ENCODE measurements at places on chromosomes 2 and 18.

DNA sequence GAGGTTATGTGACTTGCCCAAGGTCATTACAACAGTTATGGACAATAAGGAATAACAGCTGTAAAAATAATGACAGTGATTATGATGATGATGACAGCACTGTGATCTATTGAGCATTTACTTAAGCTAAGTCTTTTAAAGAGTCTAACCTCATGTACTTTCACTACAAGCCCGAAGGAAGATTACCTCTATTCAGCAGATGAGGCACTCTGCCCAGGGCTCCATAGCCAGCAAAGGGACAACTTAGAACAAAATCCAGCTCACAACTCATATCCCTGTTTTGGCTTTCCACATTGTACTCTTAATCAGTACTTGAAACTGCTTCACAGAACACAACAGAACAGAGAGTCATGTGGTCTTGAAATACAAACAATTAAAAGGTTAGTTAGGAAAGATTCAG, 290.2 kb downstream of the ZNF385B start:
- no peak for DNase-seq

DNA sequence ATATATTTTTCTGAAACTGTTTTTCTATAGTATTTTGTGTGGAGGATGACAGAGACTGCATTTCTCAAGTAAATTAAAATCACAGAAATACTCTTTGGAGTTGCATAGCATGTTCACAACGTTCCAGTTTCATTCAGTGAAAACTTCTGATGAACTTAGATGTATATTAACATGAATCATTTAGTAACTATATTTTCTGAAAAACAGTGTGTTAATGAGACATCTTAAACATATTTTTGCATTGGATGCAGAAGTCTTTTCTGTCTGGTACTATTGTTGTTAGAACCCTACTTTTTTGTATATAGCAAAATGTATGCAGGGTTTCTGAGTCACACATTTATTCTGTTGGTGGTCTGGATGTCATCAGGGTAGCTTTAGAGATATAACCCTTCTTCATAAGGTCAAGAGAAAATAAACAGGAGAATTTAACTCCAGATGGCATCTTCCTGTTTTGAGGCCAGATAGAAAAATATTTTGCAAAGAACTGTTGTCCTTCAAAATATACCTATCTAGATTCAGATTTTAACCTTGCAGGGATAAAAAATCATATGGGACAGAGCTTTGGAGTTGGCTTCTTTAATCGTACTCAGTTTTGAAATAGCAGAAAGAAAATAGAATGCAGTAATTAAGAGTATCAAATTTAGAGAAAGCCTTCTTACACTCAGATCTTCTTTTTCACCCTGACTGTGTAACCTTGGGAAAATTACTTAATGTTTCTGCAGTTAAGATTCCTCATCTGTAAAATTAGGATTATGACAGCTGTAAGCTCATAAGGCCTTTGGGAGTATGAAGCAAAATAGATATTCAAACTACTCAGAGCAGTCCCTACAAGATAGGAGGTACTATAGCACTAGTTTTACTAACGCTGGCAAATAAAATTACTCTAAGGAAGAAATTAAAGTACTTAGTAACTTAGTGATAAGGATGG, 5.3 kb downstream of the COL3A1 start:
- no peak for DNase-seq

GRCh38 chr18:23494992-23495391, 8.3 kb upstream of the RMC1 start:
- no peak for DNase-seq

DNA sequence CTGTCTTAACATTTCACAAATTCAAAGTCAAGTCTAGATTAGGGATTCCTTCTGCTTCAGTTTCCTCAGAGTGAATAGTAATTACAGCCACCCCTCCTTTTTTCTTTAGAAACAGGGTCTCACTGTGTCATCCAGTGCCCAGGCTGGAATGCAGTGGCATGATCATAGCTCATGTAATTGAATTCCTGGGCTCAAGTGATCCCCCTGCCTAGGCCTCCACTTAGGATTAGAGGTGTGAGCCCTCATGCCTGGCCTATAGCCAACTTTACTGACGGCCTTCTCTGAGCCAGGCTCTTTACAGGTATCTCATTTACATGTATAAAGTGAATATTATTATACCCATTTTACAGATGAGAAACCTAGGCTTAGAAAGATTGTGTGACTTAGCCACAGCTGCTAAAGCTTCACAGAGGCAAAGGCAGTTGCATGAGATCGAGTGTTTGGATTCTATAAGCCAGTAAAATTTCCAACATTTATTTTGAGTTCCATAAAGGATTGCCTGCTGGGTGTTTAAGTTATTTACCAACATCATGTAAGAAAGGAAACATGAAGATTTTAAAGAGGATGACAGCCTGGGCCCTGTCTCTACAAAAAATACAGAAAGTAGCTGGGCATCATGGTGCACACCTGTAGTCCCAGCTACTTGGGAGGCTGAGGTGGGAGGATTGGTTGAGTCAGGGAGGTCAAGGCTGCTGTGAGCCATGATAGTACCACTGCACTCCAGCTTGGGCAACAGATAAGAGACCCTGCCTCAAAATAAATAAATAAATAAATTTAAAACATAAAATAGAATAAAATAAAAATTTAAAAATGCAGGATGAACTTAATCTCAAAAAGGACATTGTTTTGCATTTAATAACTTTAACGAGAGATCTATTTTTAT, 1.8 kb downstream of the ENOSF1 start:
- no peak for DNase-seq

- DNase-seq: no peak
These were observed 2.2 kb downstream of the STAMBP start for GRCh38 chr2:73830871-73831401.

DNA sequence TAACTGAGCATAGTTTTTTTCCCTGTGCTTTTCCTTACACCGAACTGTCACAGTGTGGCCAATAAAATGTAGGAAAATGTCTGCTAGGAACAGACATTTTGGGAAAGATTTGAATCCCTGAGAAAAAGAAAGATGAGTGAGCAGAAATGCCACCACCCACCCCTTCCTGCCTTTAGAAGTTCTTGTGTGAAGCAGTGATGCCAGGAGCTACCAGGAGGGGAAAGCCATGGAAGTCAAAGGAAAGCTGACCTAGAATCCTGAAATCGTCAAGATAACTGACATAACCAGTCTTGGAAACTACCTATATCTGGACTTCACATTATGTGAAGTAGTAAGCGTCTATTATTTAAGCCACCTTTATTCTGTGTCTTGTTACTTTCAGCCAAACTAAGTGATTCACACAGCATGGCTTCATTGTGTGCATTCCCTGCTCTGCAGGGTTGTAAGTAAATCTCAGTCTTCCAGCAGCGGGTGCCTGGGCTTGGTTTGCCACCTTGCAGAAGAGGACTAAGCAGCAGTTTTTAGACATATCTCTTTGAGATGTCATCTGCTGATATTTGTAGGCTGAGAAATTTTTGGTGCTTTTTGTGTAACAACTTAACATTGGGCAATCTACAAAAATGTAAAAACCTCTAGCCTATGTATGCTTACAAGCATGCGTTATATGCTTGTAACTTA, 11.2 kb upstream of the SPRED2 start:
- DNase-seq: no peak

DNA sequence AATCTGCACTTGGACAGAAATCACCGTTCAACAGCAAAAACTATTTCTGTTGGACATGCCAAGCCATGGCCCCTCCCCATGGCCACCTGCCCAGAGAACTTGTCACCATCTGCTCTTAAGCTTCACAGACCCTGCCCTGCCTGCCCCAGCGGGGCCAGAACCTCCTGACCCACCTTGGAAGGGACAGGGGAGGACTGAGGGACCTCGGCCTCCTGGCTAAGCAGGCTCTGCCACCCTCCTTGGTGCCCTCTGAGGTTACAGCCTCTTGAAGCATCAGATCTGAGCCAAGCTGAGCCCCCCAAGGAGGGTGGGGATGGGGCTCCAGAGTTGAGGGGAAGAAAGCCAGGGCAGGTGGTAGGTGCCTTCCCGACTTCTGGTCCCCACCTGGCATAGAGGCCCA, 6.5 kb downstream of the TEX261 start:
- peak; percentile 55 for DNase-seq

GRCh38 chr2:70684846-70685622, 83.0 kb downstream of the ADD2 start:
- DNase-seq: no peak

GRCh38 chr2:24881158-24881557, 38.9 kb downstream of the ADCY3 start:
- no peak for DNase-seq

DNA sequence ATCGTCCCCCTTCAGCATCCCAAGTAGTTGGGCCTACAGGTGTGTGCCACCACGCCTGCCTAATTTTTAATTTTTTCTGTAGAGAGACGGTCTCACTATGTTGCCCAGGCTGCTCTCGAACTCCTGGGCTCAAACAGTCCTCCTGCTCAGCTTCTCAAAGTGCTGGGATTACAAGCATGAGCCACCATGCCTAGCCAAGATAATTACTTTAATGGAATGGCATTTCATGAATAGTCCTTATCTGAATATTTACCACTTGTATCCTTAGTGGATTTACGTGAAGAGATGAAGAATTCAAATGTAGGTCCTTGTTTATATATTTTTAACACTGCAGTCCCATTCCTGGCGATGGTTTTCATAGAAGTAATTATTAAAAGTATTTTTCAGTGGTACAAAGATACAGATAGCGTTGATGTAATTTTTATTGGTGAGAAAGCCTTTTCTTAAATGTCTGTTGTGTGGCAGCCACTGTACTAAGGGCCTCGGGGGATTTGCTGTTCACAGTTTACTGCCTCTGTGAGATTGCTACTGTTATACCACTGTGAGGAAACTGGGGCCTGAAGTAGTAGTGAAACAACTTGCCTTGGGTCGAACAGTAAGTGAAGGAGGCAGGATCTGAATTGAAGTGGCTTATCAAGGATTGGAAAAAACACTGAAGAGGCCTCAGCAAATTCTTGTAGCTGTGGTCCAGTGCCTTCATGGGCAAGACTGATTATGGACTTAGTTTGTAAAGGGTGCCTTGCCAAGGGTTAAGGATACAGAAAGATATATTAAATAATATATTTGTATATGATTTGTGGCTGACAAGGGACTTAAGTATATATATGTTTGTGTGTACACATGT, 151.2 kb downstream of the PRPF40A start:
- no peak for DNase-seq

DNA sequence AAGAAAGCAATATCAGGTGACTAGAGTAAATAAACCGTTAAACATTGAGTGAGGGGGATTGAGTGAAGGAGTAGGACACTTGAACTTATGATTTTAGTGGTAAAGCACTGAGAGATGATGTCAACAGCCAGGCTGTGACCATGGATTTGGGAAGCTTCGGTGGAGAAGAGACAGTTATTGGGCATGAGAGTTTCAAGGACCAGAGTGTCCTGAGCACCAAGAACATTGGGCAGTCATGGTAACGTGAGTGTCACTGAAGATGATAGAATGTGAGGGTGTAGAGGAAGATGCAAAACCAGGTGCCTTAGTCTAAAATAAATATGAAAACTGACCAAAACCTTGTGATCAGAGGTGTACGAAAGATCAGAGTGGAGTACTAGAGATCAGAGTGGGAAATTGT, 248.1 kb downstream of the ASXL3 start:
- DNase-seq: no peak

DNA sequence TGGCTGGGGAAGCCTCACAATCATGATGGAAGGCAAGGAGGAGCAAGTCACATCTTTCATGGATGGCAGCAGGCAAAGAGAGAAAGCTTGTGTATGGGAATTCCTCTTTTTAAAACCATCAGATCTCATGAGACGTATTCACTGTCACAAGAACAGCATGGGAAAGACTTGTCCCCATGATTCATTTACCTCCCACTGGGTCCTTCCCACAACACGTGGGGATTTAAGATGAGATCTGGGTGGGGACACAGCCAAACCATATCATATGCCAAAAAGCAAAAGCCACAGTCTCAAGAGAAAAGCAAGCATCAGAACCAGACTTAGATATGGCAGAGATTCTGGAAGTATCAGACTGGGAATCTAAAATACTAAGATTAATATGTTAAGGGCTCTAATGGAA, 30.0 kb upstream of the SCRN3 start:
- DNase-seq: no peak

- DNase-seq: no peak
These were observed 110.6 kb downstream of the UPP2 start for GRCh38 chr2:158212301-158212700.

GRCh38 chr18:45771587-45772480, 47.9 kb downstream of the SLC14A1 start:
- DNase-seq: no peak
